ELF-1 (cell line): ENCODE measurements at places on chromosomes 12 and 14.

DNA sequence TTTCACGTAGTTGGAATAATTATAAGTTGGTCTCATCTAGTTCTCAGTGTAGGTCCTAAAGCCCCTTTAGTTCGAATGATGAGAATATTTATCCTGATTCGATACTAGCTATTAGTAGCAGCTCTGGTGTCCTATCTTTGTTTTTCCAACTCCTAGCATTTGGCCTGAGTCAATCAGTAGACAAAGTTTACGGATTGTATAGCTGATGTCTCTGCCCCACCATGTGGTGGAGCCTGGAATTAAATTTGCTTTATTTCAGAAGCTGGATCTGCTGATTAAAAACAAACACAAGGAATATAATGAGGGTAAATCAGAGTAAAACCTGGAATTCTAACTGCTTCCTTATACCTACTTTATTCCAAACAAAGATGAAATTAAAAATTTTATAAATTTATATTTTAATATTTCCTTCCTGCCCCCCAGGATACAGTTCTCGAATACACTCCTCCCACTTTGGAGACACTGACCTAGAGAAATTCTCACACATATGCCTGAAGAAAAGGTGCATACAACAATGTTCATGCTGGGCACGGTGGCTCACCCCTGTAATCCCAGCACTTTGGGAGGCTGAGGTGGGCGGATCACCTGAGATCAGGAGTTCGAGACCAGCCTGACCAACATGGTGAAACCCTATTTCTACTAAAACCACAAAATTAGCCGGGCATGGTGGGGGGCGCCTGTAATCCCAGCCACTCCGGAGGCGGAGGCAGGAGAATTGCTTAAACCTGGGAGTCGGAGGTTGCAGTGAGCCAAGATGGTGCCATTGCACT, 7.6 kb upstream of the BRMS1L start:
- DNase-seq, result no peak

- DNase-seq, result no peak
Observed at GRCh38 chr12:4603421-4603820, 41.4 kb downstream of the DYRK4 start.

DNA sequence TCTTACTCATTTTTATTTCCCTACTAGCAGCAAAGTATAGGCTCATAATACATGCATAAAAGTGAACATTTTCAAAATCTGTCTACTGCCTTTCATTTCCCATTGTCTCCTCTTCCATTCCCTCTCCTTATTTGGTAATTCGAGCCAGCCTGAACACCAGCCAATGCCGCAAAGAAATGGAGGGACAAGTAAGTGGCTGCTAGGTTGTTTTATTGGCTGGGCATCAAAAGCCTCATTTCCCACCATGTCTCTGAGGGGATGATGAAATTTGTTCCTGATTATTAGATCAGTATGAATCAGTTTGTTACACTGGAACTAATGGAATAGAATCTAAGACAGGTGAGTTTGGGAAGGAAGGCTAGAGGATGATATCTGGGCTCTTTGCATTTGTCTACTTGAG, 143.5 kb downstream of the KCNA5 start:
- DNase-seq, result no peak

GRCh38 chr12:46574847-46575246, 202.3 kb upstream of the SLC38A2 start:
- DNase-seq, result no peak

GRCh38 chr12:38123566-38124246, 192.9 kb upstream of the ALG10B start:
- no peak for DNase-seq
